ENCODE measurements at places on chromosomes 3 and 15. TPM values are rescaled to one million over a fixed set of nuclear protein-coding genes. Genes with fewer than 3 reads are reported as not detected.
A peak's percentile ranks its signal among the peaks of the same experiment; 100 is the strongest.

GRCh38 chr3:74173090-74173489 lies 441.4 kb downstream of the CNTN3 start:
- no peak for DNase-seq

GRCh38 chr3:4322635-4323034 lies 19.5 kb downstream of the SETMAR start:
- DNase-seq: peak; percentile 81

DNA sequence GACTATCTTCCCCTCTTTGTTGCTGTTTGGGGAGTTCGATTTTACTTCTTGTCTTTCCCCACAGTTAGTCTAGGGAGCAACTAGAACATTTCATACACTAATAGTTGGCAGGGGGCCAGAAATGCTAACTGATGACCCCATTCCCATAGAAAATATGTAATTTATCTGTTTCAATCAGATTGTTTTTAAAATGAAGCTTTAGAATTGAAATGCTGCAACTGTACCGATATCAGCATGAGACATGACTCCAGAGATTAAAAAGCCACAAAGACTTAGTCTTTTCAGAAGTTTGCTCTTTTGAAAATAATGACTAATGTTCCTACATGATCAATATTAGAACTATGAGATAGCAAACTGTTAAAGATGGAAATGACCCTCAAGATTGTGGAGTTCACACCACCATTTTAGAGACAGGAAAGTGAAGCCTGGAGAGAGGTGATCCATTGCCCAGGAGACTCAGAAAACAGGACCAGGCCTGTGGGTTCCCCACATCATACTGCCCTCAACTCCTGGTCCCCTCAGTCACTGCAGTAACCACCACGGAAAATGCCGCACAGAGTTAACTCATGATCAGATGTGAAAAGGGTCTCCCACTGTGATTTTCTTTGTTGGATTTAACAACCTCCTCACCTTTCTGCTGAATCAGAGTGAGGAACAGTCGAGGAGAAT lies 130.3 kb downstream of the CHDH start:
- no peak for DNase-seq

GRCh38 chr3:13023235-13023970 lies 49.8 kb downstream of the IQSEC1 start:
- peak; percentile 28 for DNase-seq

The RBP2 gene
- not detected for total RNA-seq

The CXCR6 gene
- under 0.01 TPM for total RNA-seq

DNA sequence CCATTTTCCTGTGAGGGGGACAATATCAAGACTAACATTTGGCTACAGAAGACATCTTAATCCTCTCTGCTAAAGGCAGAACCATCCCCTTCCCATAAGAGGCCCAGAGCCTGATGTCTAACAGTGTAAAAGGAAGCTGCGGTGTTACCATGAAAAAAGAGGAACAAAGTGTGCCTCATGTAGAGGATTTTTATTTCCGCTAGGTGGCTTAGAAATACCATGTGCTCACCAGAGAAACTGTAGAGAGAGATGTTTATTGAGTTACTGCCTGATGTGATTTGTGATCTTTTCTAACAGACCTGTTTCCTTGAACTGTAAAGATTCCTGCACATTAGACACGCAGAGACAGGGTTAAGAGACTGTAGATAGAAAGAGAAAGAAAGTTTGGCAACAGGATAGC lies 22.0 kb downstream of the OR5H15 start:
- DNase-seq: no peak

GRCh38 chr3:107665351-107665750 lies 142.6 kb downstream of the BBX start:
- DNase-seq: no peak

DNA sequence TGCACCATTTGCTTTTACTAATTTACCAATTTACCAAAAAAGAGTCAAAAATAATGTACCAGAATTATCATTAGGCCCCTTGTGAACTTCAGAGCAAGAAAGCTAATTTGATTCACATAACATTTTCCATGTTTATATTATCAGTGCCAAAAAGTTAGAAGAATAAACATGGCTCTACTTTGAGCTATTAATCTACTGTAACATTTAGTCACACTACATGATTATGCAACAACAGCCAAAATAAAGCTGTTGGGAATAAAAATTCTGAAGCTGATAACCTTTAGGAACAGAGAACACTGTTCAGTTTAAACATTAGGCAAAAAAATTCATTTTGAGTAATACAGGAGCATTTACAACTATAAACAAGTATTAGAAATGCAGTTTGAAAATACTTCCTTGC lies 63.6 kb downstream of the PROS1 start:
- no peak for DNase-seq

All from IMR-90 (cell line).